CD8-positive, alpha-beta memory T cell (primary cell): ENCODE measurements at places on chromosomes 1 and 21. TPM values are rescaled to one million over a fixed set of nuclear protein-coding genes. Genes with fewer than 3 reads are reported as not detected.

DNA sequence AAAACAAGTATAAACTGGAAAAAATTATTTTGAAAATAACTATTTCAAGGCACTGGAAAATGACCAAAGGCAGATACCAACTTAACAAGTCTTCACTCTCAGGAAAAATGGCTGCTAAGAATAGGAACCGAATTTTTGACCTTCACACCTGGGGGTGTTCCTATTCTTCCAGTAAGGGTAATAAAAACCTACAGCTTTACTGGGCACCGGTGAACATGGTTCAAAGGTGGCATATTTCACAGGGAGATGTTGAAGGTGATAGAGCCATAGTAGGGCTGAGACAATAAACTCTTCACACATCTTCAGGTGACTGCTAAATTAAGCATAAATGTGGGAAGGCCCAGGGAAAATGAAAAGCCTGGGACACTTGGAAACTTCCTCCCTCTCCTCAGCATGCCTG is 65.4 kb upstream of the IFFO2 start:
- DNase-seq = no peak

LCE6A gene
- total RNA-seq = not detected

- DNase-seq = no peak
These were observed at the start of gene DMRTA2 for GRCh38 chr1:50422946-50423669. TSS of gene DMRTA2 (minus strand) at chr1:50423443. CDS start at chr1:50421536, 1,907 bp downstream.

GRCh38 chr1:107724648-107725047 is 240.3 kb downstream of the VAV3 start:
- no peak for DNase-seq

DNA sequence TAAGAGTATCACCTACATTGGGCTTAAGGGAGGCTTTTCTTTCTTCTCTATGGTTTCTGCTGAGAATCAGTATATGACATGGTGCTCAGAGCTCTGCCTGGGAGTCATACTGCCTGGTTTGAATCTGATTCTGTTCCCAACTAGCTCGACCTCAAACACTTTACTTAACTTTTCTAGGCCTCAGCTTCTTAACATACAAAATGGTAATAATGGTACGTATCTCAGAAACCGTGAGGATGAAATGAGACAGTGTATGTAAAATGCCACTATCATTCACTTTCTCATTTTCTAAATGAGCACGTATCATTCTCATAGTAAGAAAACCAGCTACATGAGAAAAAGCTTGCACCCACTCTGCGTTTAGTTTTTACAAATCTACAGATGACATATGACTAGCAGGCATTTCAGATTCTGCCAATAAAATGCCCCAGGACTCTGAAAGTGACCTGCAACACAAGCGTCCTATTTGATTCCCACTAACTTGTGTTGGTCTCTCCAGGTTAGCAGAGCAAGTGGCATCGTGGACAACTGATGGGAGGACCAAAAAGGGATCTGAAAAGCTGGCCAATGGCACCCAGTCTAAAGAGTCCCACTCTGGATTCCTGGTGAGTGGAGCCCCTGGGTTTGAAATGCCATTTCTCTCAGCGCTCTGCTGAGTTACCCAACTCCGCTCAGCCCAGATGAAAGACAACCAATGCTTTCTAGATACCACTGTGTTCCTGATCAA is 6.1 kb downstream of the CTNNBIP1 start:
- no peak for DNase-seq

GRCh38 chr1:65772607-65773006 is 20.1 kb upstream of the PDE4B start:
- DNase-seq = no peak

DNA sequence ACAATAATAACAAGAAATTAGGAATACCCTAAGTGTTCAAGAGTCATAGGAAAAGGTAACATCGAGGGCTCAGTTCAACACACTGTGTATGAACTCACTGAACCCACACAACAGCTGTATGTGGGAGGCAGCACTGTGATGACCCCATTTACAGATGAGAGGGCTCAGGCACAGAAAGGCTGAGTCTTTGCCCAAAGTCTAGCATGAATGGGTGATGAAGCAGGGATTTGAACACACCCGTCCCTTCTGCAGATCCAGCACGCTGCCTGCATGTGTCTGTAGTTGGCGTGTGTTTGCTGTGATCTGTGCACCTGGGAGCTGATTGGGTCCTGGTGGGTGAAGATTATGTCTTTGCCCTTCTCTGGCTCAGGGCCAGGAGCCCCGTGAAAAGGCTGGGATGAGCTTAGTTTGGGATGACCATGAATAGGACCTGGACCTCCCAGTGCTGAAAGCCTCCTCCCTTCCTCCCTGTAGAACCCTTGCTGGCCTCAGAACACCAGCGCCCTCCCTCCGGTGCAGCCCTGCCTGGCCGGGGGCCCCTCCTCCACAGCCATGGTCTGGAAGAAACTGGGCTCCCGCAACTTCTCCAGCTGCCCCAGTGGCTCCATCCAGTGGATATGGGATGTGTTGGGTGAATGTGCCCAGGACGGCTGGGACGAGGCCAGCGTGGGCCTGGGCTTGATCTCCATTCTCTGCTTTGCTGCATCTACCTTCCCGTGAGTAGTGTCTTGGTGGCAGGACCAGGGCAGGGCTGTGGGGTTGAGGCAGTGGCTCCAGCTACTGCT is 5.2 kb downstream of the SLC66A1 start:
- no peak for DNase-seq

GRCh38 chr1:58288624-58289142 is 257.8 kb downstream of the OMA1 start:
- DNase-seq = no peak

GRCh38 chr1:87017998-87018672 is 103.7 kb downstream of the HS2ST1 start:
- no peak for DNase-seq

DNA sequence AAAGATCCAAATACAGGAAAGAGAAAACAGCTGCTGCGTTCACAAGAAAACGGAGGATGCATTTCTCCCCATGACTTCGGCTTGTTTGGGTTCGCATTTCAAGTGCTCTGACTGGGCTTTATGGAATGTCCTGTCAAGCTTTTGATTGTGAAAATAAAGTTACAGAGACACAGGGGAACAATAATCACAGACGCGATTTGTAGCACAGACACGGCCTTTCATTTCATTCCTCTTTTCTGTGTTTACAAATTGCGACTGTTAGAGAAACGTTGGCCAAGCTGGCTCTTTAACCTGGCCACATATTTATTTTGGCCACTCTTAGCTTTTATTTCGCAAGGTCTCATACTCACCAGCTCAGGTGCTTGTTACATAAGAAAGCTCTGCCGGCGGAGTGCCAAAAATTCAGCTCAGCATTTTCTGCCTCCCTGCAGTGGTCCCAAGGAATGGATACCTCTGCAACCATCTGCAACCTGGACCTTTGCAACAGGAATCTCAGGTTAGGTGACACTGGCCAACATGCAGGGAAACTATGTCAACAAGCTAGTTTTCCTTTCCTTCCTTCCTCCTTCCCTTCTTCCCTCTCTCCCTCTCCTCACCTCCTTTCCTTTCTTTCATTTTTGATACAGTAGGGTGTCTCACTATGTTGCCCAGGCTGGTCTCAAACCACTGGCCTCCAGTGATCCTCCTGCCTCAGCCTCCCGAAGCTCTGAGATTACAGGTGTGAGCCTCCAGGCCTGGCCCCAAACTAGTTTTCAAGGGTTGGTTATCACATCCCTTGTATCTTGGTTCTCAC is 58.2 kb upstream of the SLC45A1 start:
- no peak for DNase-seq

- no peak for DNase-seq
These were observed 328.8 kb downstream of the PLA2G4A start for GRCh38 chr1:187157552-187157951.

GUCA2B gene
- not detected for total RNA-seq

ATP1A4 gene
- not detected for total RNA-seq

DNA sequence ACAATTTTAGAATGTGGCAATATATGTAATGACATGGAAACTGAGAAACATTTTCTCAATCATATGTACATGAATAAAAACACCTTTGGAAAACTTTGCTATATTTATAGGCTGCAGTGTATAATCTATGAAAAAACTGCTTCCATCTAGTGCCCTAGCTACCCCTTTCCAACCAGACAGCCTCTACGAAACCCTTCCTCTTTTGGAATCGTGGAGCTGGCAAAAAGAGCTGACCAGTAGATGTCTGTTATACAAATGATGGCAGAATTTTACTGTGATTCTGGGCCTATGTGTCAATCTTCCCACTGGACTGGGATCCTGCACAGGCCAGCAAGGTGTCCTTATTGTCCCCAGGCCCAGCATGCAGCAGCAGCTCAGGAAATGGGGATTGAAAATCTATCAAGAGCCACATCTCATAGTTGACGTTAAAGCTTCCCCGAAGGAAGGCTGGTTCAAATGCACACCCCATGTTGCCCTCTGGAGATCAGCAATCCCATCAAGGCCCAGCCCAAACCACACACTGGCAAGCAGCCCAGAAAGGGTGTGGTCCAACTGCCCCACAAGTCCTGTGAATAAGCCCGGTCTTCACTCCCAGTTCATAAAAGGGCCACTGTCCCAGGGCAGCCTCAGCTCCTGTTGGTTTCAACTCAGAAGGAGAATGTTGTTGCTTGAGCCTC is 8.8 kb upstream of the FAM20B start:
- DNase-seq = no peak

DNA sequence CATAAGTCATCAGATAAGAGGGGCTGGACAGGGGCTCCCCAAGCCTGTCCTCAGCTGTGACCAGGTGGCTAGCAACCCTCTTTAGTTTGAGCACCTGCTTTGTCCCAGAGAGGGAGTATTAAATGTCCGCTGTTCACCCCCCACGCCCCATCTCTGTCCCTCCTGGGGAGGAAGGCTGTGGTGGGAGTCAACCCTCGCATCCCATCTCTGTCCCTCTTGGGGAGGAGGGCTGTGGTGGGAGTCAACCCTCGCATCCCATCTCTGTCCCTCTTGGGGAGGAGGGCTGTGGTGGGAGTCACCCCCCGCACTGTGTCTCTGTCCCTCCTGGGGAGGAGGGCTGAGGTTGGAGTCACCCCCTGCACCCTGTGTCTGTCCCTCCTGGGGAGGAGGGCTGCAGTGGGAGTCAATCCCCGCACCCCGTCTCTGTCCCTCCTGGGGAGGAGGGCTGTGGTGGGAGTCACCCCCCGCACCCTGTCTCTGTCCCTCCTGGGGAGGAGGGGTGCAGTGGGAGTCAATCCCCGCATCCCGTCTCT is 72.6 kb upstream of the ABCG1 start:
- DNase-seq = no peak

DNA sequence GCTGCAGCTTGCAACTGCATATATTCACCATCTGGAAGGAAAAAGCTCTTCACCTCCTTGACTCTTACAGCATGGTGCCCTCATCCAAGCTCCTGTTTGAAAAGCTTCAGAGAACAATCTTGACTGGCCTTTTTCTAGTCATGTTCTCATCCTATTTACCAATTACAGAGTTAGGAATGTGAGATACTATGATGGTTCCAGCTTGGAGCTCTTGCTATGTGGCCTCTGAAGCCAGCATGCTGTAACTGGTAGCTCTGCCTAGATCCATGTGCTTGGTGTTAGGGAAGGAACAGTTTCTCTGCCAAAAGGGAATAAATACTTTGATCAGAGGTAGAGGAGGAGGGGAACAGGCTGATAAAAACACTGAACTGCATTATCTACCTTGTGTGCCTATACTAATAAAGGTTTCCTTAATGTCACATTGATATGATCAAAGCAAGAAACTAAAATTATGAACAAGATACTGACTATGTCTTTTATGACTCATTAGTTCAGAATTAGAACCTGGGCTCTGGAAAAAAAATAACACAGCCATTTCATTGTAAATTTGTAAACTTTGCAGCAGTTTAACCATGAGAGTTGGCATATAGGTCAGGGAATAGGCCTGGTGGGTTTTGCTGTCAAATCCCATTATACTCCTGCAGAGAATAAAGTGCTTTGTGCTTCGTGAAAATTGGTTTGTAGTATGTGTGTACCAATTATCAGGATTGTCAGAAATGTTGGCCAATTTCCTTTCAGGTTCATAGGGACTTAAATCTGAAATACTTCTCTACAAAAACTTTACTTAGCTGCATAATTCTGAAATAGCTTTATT is 92.7 kb downstream of the LEPR start:
- DNase-seq = no peak

DNA sequence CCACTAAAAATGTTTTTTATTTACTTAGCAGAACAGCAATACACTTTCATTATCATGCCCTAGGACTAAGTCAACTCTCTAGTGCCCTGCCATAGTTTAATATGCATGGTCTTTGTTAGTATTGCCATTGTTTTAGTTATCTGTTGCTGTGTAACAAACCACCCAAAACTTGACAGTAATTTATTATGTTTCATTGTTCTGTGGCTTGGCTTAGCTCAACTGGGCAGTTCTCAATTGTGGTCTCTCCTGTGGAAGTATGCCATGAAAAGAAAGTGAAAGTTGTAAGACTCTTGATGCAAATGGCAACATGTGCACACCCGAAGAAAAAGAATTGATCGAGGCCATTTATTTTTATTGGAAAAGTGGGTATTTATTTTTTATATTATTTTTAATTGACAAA is 206.3 kb upstream of the KCTD3 start:
- DNase-seq = no peak

- DNase-seq = no peak
These were observed 185.6 kb downstream of the TGFBR3 start for GRCh38 chr1:91700332-91700731.

ATP6V0B gene
- total RNA-seq = 184 TPM

DNA sequence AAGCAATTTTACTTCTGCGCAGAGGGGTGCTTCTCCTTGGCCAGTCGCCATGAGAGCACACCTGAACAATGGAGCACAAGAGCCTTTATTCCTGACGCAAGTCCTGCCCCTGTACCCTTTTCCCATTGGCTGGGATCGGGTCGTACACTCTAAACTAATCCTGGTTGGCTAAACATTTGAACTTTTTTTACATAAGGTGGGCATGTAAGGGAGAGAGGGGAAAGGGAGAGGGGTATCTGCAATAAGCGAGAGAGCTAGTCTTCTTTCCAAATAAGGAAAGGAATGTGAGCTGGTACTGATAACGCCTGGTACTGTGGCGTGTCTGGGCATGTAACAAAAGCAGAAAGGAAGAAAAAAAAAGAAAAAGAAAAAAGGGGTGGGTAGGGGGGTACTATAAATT is 21.8 kb downstream of the MFSD2A start:
- DNase-seq = no peak

DNA sequence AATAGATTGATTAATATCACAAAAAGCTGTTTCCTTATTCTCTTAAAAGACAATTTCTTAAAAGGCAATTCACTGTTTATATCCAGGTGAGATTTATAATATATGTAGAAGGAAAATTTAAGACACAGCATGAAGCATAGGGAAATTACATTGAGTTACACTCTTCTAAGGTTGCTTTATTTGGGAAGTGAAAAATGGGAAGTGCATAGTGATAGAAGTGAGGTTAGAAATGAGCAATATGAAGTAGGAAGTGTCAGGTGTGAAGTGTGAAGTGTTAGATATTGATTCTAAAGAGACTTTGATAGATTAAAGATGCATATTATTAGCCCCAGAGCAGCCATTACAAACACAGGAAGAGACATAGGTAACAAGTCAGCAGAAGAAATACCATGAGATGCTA is 40.3 kb downstream of the FH start:
- DNase-seq = no peak

AK5 gene
- total RNA-seq = 1.1 TPM

DNA sequence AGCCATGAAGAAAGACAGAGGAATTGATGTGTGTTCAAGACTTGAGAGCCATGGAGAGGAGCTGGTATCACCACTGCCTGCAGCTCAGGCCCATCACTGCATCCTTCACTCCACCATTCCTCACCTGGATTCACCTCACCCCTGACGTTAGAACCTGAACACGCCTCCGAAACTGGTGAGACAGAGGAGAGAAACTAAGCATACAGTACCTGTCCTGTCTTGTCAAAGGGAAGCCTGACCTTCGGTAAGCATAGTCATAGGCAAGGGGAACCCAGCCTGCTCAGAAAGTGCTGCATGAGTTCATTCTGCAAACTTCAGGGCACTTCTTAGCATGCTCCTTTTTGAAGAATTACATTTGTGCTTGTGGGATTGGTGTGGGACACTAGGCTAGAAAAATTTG is 425.8 kb downstream of the DSCAM start:
- DNase-seq = no peak
